IMR-90 (cell line): ENCODE measurements at places on chromosomes 3 and 15. TPM values are rescaled to one million over a fixed set of nuclear protein-coding genes. Genes with fewer than 3 reads are reported as not detected.

GRCh38 chr3:183579967-183580900 is 24.7 kb upstream of the KLHL6 start:
- H3K36me3 ChIP-seq = no peaks in the 10 kb centered on the region
- no peak overlapping the region for H3K27ac ChIP-seq
- H3K4me1 ChIP-seq = peaks cover 8% of the 10 kb centered on the region; the same call in 1 of the 2 replicates

- H3K27me3 ChIP-seq = no peaks in the 10 kb centered on the region
- no peaks in the 10 kb centered on the region for H3K36me3 ChIP-seq
- DNase-seq = no peak
- no peak overlapping the region for H3K27ac ChIP-seq
These were observed 27.8 kb upstream of the FLNB start for GRCh38 chr3:57980416-57980815.

GRCh38 chr15:74243431-74243830 is 7.3 kb downstream of the CCDC33 start:
- H3K4me1 ChIP-seq = peaks cover 5% of the 10 kb centered on the region; the same call in 1 of the 2 replicates
- no peak for DNase-seq
- H3K27me3 ChIP-seq = peaks cover 26% of the 10 kb centered on the region
- H3K27ac ChIP-seq = no peak overlapping the region

GRCh38 chr15:78204351-78205309 is 29.7 kb downstream of the ACSBG1 start:
- no peak overlapping the region for H3K4me3 ChIP-seq
- no peaks in the 10 kb centered on the region for H3K36me3 ChIP-seq
- H3K4me1 ChIP-seq = no peaks in the 10 kb centered on the region
- peaks cover 37% of the 10 kb centered on the region for H3K27me3 ChIP-seq
- H3K27ac ChIP-seq = no peak overlapping the region

- H3K36me3 ChIP-seq = no peaks in the 10 kb centered on the region
- DNase-seq = no peak
- no peaks in the 10 kb centered on the region for H3K27me3 ChIP-seq
- no peak overlapping the region for H3K4me3 ChIP-seq
These were observed 352.4 kb downstream of the ROBO1 start for GRCh38 chr3:79415356-79415755.

GRCh38 chr3:4083225-4084015 is 219.7 kb upstream of the SETMAR start:
- no peak overlapping the region for H3K27ac ChIP-seq
- H3K36me3 ChIP-seq = no peaks in the 10 kb centered on the region
- H3K4me3 ChIP-seq = no peak overlapping the region
- no peaks in the 10 kb centered on the region for H3K4me1 ChIP-seq

DNA sequence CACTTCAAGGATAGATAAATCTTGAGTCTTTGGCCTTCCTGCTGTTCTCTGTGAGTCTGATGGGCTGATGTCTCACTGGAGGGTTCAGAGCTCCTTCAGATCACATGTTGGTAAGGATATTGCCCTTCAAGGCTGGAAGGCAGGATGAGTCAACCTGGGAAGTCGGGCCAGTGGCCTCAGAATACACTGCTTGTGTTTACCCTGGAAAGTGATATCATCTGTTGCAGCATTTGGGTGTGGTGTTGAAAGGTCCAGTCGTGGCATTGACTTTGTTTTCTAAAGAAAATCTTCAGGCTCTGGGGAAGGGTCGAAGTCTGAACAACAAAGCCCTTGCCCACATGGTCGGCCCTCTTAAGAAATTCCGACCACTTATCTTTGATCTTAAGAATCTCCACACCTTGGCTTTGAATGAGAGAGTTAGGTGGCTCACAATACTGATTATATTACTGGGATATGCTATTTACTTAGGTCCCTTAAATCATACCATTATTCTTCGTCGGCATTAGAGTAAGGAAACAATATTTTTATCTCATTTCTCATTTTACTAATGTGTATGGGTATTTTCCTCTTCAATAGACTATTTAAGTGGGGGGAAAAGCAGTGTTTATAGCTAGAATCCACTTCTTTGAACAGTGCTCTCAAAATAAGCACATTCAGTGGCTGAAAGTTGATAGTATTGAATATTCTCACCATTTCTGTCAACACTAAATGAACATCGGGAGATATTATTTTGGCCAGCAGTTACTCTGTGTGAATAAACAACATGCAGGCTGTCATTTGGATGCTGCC is 303.9 kb upstream of the RASGRP1 start:
- peaks cover 21% of the 10 kb centered on the region for H3K4me1 ChIP-seq
- no peaks in the 10 kb centered on the region for H3K27me3 ChIP-seq
- H3K36me3 ChIP-seq = no peaks in the 10 kb centered on the region
- H3K27ac ChIP-seq = peak overlapping the region; percentile 66
- no peak overlapping the region for H3K4me3 ChIP-seq

- no peak overlapping the region for H3K4me3 ChIP-seq
- no peaks in the 10 kb centered on the region for H3K27me3 ChIP-seq
- no peak for DNase-seq
- no peaks in the 10 kb centered on the region for H3K36me3 ChIP-seq
- H3K4me1 ChIP-seq = peaks cover 42% of the 10 kb centered on the region
- no peak overlapping the region for H3K27ac ChIP-seq
These were observed 32.2 kb downstream of the SLC6A6 start for GRCh38 chr3:14434498-14435151.

- no peaks in the 10 kb centered on the region for H3K27me3 ChIP-seq
- no peak overlapping the region for H3K4me3 ChIP-seq
- H3K4me1 ChIP-seq = peaks cover 4% of the 10 kb centered on the region; the same call in 1 of the 2 replicates
These were observed 120.1 kb downstream of the VGLL4 start for GRCh38 chr3:11523572-11524101.

- H3K4me3 ChIP-seq = no peak overlapping the region
- H3K27me3 ChIP-seq = no peaks in the 10 kb centered on the region
- no peak overlapping the region for H3K27ac ChIP-seq
- H3K4me1 ChIP-seq = no peaks in the 10 kb centered on the region
These were observed 11.7 kb downstream of the LXN start for GRCh38 chr3:158660711-158661110.

GRCh38 chr3:170584585-170585007 is 1.3 kb downstream of the SLC7A14 start:
- H3K4me1 ChIP-seq = no peaks in the 10 kb centered on the region
- peak; percentile 68 for DNase-seq
- no peaks in the 10 kb centered on the region for H3K36me3 ChIP-seq
- no peak overlapping the region for H3K27ac ChIP-seq
- no peak overlapping the region; the same call in 1 of the 2 replicates for H3K4me3 ChIP-seq

DNA sequence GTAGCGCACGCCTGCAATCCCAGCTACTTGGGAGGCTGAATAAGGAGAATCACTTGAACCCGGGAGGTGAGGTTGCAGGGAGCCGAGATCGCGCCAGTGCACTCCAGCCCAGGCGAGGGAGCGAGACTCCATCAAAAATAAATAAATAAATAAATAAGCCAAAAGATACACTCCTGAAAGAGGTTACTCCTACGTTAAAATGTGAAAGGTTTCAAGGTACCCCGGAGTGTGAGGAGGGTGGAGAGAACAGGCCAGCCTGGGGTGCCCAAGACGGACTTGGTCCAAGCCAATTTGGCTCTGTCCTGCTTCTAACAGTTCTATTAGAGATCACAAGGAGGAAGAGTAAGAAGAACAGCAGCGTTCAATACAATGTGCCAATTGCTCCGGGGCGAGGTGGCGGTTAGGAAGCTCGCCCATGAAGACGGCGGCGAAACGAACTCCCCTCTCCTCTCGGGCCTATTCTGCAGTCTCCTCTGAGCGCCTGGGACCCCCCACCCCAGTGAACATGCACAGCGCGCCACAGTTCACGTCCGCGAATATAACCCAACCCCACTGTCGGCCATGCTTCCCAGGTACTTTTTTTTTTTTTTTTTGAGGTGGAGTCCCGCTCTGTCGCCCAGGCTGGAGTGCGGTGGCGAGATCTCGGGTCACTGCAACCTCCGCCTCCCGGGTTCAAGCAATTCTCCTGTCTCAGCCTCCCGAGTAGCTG is 942 bp downstream of the ELP6 start:
- H3K4me1 ChIP-seq = peaks cover 2% of the 10 kb centered on the region; the same call in 1 of the 2 replicates
- H3K4me3 ChIP-seq = peak overlapping the region; percentile 69
- H3K27ac ChIP-seq = peak overlapping the region; percentile 67
- H3K36me3 ChIP-seq = peaks cover 13% of the 10 kb centered on the region

- H3K4me3 ChIP-seq = no peak overlapping the region
- no peak for DNase-seq
- H3K4me1 ChIP-seq = no peaks in the 10 kb centered on the region
- peaks cover 3% of the 10 kb centered on the region for H3K27me3 ChIP-seq
- no peak overlapping the region for H3K27ac ChIP-seq
These were observed 15.8 kb downstream of the SLC12A1 start for GRCh38 chr15:48221885-48222284.

GRCh38 chr15:61824291-61824690 is 236.0 kb downstream of the VPS13C start:
- no peak overlapping the region for H3K4me3 ChIP-seq
- DNase-seq = no peak
- no peaks in the 10 kb centered on the region for H3K36me3 ChIP-seq
- H3K27me3 ChIP-seq = peaks cover 6% of the 10 kb centered on the region

- no peaks in the 10 kb centered on the region for H3K4me1 ChIP-seq
- H3K27me3 ChIP-seq = no peaks in the 10 kb centered on the region; the same call in 1 of the 2 replicates
- no peak overlapping the region for H3K27ac ChIP-seq
- no peaks in the 10 kb centered on the region for H3K36me3 ChIP-seq
- DNase-seq = no peak
These were observed 272.0 kb downstream of the NEK10 start for GRCh38 chr3:27097182-27097581.

GRCh38 chr3:113560831-113561623 is 28.7 kb downstream of the SIDT1 start:
- no peak overlapping the region for H3K4me3 ChIP-seq
- no peaks in the 10 kb centered on the region for H3K36me3 ChIP-seq
- peaks cover 16% of the 10 kb centered on the region for H3K27me3 ChIP-seq
- no peaks in the 10 kb centered on the region for H3K4me1 ChIP-seq
- H3K27ac ChIP-seq = no peak overlapping the region

DNA sequence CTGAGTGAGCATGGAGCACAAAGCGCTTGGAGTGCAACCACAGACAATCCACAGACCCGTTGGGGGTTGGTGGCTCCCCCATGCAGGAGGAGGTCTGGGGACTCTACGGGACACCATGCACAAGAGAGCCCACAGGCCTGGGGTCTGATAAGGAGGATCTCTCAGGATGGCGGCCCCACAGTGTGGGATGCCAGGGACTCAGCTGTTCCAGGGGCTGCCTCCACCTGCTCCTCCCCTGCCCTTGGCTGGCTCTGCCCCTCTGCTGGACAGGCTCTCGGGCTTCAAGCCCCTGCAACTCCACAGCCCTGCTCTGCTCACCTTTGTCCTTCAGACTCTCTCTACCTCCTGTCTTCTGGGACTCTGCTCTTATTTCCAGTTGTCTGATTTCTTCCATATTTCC is 184.5 kb upstream of the CHRNA7 start:
- H3K4me3 ChIP-seq = no peak overlapping the region
- no peaks in the 10 kb centered on the region for H3K27me3 ChIP-seq
- no peaks in the 10 kb centered on the region for H3K36me3 ChIP-seq
- H3K4me1 ChIP-seq = no peaks in the 10 kb centered on the region

- no peaks in the 10 kb centered on the region for H3K36me3 ChIP-seq
- no peaks in the 10 kb centered on the region for H3K27me3 ChIP-seq
- no peak overlapping the region for H3K4me3 ChIP-seq
- H3K4me1 ChIP-seq = no peaks in the 10 kb centered on the region
- no peak for DNase-seq
These were observed 10.6 kb upstream of the SPRED1 start for GRCh38 chr15:38242055-38242454.

DNA sequence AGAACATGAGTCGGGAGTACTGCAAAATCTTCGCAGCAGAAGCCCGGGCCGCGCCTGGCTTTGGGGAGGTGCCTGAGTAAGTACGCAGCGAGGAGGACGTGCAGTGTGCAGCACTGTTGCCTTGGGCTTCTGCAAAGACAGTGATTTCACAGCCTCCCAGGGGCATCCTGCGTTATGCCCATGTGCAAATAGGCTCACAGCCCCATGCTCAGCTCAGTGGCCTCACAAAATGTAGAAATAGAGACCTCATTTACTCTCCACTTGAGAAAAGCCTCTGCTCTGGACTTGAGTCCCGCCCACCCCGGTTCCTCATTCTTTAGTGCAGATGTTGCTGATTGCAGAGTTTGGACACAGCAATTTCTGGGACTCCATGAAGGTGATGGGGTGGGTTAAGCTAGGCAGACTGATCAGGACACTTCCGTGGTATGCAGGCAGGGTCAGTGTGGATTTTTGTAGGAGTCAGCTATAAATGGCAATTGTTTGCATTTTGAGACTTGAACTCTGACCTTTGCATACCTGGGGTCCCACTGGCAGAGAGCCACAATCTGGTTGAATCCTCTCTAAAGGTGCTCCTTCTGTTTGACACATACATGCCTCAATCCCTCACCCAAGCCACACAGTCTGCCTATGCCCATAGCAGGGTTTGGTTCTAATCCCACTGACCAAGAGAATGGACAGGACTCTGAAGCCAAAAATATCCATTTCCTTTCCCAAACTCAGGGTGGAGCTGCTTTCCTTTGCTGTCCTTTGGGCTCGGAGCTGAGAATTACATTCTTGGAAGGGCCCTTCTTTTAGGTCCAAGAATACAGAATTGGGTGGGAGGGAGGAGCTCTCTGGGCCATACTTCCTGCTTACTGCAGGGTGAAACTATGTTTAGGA is 20.7 kb upstream of the SLC28A1 start:
- no peak overlapping the region for H3K27ac ChIP-seq
- DNase-seq = no peak
- H3K4me1 ChIP-seq = no peaks in the 10 kb centered on the region
- peaks cover 19% of the 10 kb centered on the region for H3K27me3 ChIP-seq
- H3K4me3 ChIP-seq = no peak overlapping the region
- H3K36me3 ChIP-seq = no peaks in the 10 kb centered on the region

GRCh38 chr3:70149714-70150400 is 150.3 kb downstream of the SAMMSON start:
- DNase-seq = no peak
- H3K4me3 ChIP-seq = no peak overlapping the region
- no peak overlapping the region for H3K27ac ChIP-seq
- H3K36me3 ChIP-seq = no peaks in the 10 kb centered on the region

Gene WDR93
- total RNA-seq = not detected in 2 replicates

Gene SPATA12
- total RNA-seq = under 0.01 TPM in 1 of 2 replicates, not detected in the other

Gene CCR8
- total RNA-seq = not detected in 2 replicates

Gene PTX3
- total RNA-seq = 96.7 and 97.9 TPM in 2 replicates

Gene C2CD4A
- not detected in 2 replicates for total RNA-seq

Gene POMGNT2
- 6.4 and 7.5 TPM in 2 replicates for total RNA-seq

Gene CPB1
- total RNA-seq = not detected in 2 replicates

Gene NAALADL2
- 19.2 and 20.6 TPM in 2 replicates for total RNA-seq

Gene EPHB3
- total RNA-seq = 0.72 and 0.83 TPM in 2 replicates

Gene DPH3
- 32.1 and 34.4 TPM in 2 replicates for total RNA-seq
